ENCODE measurements at places on chromosomes 2 and 18.

GRCh38 chr18:48116873-48117630, 186.6 kb upstream of the SMAD2 start:
- no peak for DNase-seq

DNA sequence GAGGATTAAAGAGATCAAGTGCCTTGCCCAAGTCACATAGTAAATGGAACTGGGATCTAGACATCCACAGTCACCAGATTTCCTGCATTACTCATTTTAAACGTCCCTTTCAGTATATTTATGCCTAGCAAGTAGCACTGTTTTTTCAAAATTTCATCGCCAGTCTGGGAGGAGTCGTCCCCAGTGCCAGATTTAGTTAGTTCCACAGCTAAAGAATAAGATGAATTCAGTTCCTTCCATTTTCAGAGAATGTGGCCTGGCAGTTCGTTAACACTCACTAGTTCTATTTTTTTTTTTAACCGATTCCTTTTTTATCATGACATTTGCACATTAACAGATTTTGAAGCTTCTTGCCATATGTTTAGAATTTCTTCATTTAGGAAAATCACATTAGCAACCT, 11.2 kb downstream of the GRP start:
- DNase-seq, result no peak

GRCh38 chr18:57837917-57838548, 34.9 kb upstream of the ATP8B1 start:
- no peak for DNase-seq

DNA sequence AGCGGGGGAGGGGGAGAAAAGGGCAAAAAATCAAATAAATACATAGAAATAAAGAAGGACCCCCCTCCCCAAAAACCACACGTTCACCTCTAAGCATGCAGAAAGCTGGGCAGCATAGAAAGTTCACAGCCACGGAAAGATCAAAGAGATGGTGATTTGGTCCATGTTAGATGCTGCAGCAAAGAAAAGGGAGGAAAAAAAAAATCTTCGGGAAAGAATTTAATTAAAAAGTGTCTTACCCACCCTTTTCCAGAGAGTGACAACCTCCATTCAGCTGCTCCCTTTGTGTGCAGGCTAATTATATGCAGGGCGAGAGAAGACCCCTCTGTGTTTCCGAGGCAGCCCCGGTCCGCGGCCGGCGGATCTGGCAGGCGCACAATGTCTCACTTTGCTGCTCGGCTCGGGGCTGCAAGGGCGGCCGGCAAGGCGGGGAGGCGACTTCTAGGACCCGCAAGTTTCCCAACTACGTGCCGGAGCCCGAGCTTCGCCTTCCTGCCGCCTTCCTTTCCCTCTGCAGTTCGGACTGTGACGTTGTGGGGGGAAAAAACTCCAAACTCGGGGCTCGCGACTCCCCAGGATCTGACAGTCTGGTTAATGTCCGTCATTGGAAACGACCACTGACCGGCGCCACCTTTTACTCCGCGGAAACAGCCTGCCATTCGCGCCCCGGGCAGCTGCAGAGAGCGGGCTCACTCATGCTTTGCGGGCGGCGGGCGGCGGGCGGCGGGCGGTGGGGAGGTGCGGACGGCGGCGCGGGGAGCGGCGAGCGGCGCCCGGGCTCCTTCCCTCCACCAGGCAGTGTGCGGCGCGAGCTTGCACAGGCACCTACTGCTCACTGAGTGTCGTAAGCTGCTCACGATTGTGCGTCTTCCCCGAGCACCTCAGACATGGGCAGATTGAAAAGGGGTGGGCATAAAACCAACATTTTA, at the start of gene LRRTM1:
LRRTM1 (minus strand) TSS at position 844 of the 929 bp plus-strand sequence. CDS start 933 bp downstream, outside the sequence.
- DNase-seq, result peak; percentile 56

- DNase-seq, result no peak
Observed at GRCh38 chr18:79548077-79548450, 131.5 kb upstream of the CTDP1 start.

GRCh38 chr2:212180408-212181083, 358.1 kb downstream of the ERBB4 start:
- no peak for DNase-seq

GRCh38 chr2:31207790-31208189, 9.5 kb downstream of the CAPN14 start:
- no peak for DNase-seq

DNA sequence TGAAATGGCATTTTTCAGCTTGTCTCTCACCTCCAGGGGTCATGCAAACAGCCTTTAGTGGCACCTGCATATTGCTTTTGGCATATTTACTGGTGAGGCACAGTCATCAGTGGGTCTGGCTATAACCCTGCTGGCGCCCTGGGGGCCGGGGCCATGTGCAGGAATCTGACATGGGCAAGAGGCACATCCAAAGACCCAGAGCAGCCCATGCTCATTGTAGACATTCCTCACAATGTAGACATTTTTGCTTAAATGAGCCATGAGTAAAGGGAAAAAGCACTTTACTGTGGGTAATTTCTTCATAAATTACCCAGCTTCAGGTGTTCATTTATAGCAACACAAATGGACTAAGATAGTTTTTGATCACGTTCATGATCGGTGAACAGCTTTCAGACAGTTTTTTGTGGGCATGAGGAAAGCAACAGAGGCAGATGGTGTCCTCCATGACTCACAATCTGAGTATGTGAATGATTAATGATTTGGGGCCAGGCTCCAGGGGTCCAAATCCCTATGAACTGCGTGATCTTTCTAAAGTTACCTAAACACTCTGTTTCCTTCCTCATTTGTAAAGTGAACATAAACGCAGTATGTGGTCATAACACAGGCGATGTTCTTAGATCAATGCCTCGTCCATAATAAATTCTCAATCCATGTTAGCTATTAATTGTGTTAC, 85.8 kb downstream of the LIPG start:
- DNase-seq, result no peak

- DNase-seq, result no peak
Observed at GRCh38 chr18:24039671-24040070, 25.1 kb downstream of the TTC39C start.

DNA sequence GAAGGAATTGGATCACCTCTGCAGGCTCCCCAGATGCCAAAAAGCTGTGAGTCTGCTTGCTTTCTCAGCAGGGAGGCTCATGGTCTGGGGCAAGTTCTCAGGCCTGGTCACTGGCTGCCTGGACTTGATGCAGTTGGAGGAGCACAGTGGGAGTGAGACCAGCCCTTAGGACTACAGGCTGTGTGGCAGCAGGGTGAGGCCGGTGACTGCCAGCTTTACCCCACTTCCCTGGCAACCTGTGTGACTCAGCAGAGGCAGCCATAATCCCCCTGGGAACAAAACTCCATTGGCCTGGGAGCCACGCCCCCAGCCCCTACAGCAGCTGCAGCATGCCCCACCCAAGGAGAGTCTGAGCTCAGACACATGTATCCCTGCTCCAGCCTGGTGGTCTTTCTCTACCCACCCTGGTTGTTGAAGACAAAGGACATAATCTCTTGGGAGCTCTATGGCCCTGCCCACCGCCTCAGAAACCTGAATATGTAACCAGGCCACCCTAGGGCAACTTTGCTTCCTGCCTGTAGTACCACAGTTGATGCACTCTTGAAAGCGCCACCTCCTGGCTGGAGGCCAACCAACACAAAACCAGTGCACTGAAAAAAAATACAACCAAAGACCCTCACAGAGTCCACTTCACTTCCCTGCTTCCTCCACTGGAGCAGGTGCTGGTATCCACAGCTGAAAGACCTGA, 106.8 kb upstream of the SPATS2L start:
- DNase-seq, result no peak

DNA sequence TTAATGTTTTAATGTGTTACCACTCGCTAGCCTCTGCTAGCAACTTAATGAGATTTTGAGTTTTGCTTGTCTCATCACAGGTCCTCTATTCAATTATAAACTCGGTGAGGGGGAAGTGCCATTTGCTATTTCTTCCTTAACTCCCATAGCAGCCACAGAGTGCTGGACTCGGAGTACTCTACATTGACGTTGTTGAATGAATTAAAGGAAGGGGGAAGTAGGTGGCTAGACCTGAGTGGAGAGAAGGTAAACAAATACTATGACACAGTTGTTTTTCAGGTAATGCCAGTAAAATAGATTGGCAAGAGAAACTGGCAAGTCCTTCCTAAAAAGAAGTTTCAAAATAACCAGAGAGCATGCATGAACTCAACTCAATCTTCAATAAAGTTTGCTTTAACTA, 339.3 kb downstream of the HRH4 start:
- no peak for DNase-seq

DNA sequence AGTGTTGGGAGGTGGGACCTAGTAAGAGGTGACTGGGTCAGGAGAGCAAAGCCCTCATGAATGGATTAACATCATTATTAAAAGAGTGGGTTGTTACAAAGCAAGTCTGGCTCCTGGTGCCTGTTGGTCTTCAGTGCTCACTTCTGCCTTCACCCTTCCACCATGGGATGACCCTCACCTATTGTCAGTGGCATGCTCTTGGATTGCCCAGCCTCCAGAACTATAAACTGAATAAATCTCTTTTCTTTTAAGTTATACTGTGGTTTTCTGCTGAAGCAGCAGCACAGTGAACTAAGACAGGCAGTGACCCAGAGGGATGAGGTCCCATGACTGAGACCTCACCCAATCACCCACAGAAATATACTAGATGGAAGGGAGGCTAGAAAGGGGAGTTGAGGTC, 57.5 kb upstream of the ATL2 start:
- no peak for DNase-seq

DNA sequence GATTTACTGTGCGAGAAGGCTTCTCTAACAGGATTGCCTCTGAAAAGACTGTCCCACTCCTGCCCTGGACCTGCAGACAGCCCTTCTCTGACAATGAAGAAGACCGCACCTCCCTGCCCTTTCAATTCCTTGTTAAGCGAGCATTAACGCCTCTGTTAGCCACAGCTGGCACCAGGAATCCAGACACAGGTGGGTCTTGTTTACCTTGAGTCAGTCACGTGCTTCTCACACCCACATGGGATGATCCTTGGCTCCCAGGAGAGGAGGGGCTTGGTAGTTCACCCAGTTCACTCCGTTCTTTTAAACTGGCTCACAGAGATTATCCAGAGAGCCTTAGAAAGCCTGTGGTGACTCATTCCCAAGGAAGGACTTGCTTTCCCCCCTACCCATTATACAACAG, 410.5 kb upstream of the MEIS1 start:
- no peak for DNase-seq

DNA sequence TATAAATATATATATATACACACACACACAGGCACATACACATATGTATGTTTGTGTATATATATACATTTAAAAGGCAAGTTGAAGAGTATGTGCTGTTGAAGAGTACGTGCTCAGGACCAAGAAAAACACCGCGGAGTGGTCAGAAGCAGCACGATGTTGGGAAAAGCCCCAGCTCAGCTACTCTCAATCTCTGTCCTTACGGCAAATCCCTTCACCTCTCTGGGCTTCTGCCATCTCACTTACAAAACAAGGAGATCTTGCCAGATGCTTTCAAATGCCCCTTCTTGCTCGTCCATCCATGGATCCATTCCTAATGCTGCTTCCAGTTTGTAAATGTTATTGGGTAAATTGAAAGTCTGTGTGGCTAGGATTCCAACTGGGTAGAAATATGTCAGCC, 333.9 kb downstream of the BCL11A start:
- no peak for DNase-seq

- no peak for DNase-seq
Observed at GRCh38 chr2:173401716-173402326, 47.1 kb downstream of the CDCA7 start.

DNA sequence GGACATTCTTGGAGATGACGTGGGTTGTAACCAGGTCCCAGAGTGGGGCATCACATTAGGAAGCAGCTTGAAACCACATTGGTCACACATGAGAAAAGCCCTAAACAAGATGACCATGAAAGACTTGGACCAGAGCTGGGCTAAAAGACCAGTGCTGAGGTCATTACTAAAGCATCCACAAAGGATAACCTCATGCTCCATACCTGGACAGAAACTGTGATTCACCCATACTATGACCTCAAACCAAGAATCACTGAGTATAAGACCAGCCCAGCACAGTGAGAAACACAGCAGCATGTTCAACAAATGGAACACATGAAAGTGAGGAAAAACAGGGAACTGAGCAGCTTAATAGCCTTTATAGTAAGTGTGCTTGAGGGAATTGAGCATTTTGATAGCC, 635.5 kb upstream of the NETO1 start:
- no peak for DNase-seq

DNA sequence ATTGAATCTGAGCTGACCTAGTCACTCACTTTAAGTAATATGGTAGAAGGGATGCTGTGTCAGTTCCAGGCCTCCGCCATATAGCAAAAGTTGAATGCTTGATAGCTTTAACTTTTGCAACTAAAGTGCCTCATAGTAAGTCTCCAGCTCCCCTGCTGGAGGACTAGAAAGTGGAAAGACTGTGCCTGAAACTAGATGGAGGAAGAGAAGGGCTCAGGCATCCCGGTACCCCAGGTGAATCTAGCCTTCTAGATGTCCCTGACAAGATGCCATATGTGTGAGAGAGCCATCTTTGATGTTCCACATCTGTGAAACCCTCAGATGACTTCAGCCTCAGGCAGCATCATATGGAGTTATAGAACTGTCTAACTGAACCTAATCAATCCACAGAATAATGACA, 21.0 kb downstream of the OTX1 start:
- no peak for DNase-seq

- DNase-seq, result no peak
Observed at GRCh38 chr18:28647961-28648360, 471.0 kb upstream of the CDH2 start.

DNA sequence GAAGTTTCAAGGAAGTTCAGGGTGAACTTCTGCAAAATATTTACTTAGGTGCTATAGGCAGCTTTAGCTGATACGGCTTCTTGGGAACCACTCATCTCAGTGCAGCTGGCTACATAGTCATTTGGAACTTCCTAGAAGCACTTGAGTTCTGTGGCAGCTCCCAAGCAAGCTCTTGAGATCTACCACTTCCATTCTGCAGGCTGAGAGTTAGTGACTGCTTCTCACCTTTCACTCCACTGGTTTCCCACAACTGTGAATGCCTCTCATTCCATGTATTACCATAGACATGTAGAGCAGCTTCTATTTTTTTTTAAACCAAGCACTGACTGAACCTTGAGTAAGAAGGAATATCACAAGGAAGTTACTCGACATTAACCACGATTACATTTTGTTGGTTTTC, 994.1 kb upstream of the ACVR2A start:
- no peak for DNase-seq

- no peak for DNase-seq
Observed at GRCh38 chr2:76193089-76193488, 482.4 kb upstream of the GCFC2 start.

Data from hypothalamus (tissue), 51 donors.